ENCODE measurements at places on chromosomes 4 and X.
A peak's percentile ranks its signal among the peaks of the same experiment; 100 is the strongest.

DNA sequence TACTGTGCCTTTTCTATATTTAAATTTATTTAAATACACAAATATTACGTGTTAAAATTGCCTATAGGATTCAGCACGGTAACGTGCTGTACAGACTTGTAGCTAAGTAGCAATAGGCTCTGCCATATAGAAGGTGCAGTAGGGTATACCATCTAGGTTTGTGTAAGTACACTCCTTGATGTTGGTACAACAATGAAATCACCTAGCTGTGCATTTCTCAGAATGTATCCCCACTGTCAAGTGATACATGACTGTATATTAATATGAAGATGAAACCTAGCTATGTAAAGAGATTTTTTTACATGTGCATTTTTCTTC lies 431.2 kb downstream of the KCTD8 start:
- DNase-seq = no peak

GRCh38 chrX:132463411-132463810 lies 25.4 kb downstream of the MBNL3 start:
- no peak for DNase-seq

DNA sequence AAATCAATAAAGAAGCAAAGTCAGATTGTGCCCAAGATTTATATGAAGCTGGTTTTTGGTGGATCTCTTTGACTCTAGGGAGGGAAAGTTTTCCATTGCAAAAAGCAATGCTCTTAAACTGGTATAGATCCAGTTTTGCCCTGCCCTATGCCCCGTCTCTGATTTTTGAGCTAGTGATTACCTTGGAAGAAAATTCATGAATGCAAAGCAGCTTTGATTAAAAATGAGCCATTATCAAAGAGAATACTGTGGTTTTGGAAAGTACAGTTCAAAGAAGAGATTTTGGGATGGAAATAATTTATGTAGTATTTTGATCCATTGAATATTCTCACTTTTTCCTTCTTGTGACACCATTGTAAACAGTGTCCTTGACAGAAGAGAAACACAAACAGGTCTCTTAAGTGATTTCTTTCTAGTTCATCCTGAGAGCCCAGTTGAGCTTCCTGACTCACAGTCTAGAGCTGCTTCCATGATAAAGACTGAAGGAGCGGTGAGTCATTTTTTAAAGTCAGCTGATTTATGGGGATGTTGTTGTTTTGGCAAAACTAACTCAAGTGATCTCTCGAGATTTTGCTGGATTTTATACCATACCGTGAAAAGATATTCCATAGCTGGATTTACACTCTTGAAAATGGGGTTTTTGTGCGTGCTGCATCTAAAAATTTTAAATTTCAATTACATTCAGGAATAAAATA lies 76.7 kb downstream of the AFF1 start:
- DNase-seq = peak; percentile 90

- no peak for DNase-seq
Observed at GRCh38 chr4:10006231-10006600, 15.1 kb downstream of the SLC2A9 start.

DNA sequence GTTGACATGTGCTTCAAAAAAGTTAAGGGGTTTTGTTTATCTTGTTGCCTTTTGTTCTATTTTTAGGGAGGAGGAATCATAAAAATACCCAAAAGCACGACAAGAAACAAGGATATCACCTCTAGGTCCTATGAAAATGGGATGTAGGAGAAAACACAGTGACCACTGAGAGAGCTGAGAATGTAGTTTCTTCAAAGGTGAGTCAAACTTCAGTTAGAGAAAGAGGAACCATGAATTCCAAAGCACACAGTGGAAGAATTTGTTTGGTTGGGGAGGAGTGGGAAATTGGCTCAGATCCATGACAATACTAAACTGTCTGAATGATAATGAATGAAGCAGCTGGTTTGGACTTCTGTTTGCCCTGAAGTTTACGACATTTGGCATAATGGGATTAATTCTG lies 19.1 kb upstream of the FRYL start:
- no peak for DNase-seq

- no peak for DNase-seq
Observed at GRCh38 chr4:110988722-110989121, 365.8 kb upstream of the PITX2 start.

DNA sequence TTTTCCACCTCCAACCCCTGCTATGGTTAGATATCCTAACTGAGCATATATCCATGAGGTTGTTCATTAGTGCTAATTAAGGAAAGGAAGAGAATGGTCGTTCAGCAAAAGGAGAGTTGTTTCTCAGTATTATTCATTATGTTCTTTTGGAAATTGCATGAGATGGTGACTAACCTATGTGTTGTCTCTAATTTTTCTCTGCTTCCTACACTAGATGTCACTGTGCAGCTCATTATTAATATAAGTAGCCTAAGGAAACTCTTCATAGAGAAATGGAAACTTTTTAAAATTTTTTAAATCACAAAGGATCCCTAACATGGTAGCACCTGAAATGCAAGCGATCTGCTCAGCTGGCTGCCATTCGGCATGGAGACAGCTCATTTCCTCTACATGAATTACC lies 67.7 kb upstream of the FAM9A start:
- DNase-seq = peak; percentile 50

DNA sequence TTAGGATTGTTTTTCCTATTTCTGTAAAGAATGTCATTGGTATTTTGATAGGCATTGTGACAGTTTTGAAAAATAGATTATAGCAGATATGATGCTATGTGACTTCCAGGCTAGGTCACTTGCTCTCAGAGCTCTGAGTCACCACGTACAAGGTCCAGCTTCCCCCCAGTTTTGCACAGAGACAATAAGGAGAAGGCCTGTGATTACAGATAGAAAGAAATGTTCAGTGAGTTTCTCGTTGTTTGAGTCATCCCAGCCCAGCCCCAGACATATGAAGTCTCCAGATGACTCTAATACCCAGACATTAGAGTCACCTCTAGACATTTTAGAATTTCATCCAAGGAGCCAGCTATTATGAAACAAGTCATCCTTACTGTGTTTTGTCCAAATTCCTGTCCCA lies 57.2 kb downstream of the MFAP3L start:
- DNase-seq = no peak
